Neural crest cell (in vitro differentiated cells): ENCODE measurements at places on chromosomes 2 and 18.

GRCh38 chr2:240187989-240188590 lies 47.6 kb upstream of the OTOS start:
- DNase-seq, result no peak

GRCh38 chr2:189583227-189584198 lies 2.9 kb upstream of the SLC40A1 start:
- DNase-seq, result no peak

DNA sequence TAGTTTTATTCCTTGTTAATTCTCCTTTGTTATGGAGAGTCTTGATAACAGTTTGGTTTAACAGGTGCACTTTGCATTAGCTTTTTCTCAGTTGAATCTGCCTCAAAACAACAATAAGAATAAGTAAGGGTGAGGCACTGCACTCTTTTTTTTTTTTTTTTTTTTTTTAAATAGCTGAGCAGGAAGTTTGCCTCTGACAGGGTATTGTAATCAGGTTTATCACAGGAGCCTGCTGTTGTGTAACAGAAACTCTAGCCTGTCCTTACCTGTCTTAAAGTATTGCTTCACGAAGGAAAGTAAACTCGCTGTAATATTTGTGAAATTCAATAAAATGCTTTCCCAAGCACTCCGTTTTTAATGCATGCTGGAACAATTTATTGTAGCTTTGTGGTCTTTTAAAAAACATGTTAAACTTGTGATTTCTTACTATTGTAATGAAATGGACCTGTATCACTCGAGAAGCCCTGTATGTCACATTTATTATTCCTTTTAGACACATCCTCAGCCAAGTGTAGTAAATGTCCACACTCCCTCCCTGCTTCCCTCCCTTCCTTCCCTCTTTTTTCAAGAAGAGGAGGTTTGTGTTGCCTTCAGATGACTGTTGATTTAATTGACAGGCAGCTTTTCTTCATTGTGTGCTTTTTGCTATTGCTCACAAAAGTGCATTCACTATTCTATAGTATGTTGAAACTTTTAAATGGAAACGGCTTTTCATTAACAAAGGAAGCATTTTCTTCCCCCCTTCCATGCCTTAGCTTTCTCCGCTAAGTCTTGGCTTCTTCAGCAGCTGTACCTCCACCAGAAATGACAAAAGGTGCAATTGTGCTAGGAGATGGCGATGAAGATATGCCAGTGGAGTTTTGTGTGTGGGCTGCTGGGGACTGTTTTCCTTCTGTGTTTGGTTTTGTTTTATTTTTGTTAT lies 52.7 kb downstream of the TAF1B start:
- DNase-seq, result peak; percentile 7

DNA sequence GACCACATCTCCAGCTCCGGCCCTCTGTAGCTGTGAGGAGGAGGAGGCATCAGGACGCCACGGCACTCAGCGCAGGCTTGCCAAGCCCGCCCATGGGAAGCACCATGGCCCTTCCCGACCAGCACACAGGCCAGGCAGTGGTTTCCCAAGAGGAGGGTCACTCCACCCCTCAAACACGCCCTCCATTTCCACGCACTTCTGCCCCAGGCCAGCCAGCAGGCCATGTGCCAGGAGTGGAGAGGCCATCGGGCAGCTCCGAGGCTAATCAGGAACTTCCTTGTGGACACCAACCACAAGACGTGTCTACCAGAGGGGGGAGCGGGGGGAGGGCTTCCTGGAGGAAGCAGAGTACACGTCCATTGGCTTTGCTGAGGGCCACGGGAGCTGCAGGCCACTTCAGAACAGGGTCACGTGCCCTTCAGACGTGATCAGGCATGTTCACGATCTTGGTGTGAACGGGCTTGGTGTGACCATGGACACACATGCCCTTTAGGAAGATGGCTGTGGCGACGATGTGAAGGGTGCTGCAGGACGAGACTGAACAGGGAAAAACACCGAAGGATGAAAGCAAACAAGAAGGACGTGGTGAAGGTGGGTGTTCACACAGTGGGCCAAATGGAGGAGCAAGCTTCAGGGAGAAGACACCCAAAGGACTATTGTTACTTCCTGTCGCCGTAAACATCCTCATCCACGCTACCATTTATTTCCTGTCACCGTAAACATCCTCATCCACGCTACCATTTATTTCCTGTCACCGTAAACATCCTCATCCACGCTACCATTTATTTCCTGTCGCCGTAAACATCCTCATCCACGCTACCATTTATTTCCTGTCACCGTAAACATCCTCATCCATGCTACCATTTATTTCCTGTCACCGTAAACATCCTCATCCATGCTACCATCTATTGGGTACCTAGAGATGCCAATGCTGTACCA lies 6.5 kb upstream of the MTERF4 start:
- DNase-seq, result no peak

DNA sequence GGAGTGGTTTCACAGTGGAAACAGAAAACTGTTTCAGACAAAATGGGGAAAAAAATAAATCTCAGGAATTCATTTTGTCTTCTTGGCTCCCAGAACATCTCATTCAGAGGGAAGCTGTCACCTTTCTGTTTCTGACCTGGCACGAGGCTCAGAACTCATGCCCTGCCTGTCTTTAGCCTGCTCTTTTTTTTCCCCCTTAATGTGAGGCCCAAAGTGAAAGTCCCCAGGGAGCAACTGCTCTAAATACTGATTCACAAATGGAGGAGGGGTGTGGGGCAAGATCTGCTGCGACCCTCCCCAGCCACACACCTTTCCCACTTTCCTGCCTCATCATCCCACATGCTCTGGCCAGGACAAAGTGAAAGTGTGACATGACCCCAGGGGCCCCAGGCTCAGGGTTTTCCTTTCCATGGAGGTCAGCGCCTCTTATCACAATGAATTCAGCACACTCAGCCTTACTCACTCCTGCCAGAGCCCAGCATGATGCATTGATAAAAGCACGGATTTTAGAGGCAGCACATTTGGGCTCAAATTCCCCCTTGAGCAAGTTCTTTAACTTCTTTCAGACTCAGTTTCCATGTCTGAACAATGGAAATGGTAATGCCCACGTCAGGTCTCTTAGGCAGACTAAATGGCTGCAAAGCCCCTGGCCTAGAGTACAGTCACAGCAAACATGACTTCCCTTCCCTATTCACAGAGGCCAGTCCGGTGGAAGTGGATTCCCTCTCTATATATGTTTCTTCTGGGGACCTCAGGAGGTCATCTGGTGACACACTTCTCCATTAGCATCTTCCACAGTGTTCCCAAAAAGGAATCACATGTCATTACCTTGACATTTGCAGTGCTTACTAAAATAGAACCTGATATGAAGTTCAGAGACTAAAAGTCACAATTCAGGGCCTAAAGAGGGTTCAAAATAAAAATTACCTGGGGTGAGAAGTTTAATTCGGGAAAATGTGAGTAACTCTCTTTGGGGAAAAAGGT lies 55.3 kb upstream of the TMEM163 start:
- no peak for DNase-seq

- DNase-seq, result no peak
Measured at GRCh38 chr2:37367310-37367709, 22.9 kb downstream of the QPCT start.

GRCh38 chr2:85886590-85886989 lies 2.2 kb downstream of the ST3GAL5 start:
- no peak for DNase-seq

GRCh38 chr2:46337208-46337994 lies 40.2 kb downstream of the EPAS1 start:
- no peak for DNase-seq

- DNase-seq, result no peak
Measured at GRCh38 chr2:62141142-62141740, 54.7 kb upstream of the B3GNT2 start.

DNA sequence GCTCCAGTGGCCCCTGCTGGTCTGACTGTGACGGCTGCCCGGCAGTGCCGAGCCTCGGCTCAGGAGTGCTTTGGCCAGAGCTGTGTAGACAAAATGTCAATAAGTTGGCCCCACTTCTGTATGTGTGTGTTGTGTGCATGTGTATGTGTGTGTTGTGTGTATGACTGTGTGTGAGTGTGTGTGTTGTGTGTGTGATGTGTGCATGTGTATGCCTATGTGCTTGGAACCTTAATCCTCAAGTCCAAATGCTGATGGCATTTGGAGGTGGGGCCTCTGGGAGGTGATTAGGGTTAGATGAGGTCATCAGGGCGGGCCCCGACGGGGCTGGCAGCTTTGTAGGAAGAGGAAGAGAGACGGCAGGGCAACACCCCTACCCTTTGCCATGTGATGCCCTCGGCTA lies 269.0 kb downstream of the DCDC2C start:
- no peak for DNase-seq
